ENCODE measurements at places on chromosomes 4 and X.

DNA sequence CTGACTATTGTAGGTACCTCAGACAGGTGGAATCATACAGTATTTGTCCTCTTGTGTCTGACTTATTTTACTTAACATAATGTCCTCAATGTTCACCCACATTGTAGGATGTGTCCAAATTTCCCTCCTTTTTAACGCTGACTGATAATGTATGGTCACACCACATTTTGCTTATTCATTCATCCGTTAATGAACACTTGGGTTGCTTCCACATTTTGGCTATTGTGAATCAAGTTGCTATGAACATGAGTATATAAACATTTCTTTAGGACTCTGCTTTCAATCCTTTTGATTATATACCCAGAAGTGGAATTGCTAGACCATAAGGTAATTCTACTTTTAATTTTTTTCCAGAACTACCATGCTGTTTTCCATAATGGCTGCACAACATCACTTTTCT is 87.0 kb upstream of the NDP start:
- no peak for DNase-seq

DNA sequence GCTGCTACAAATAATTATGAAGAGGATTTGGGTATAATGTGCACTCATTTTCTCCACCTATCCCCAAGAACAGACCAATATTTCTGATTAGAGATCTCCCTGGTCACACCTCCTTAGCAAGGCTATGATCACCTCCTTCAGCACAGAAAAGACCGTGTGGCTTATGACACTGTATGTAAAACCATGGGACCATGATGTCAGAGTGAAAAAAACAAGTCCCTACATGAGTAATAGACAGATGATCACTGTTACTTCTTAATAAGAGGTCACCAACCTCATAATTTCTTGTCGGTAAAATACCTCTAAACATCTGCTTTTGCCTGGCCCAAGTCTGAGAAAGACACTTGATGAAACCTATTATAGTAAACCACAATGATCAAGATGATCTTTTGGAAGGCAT is 330.6 kb upstream of the F9 start:
- no peak for DNase-seq

DNA sequence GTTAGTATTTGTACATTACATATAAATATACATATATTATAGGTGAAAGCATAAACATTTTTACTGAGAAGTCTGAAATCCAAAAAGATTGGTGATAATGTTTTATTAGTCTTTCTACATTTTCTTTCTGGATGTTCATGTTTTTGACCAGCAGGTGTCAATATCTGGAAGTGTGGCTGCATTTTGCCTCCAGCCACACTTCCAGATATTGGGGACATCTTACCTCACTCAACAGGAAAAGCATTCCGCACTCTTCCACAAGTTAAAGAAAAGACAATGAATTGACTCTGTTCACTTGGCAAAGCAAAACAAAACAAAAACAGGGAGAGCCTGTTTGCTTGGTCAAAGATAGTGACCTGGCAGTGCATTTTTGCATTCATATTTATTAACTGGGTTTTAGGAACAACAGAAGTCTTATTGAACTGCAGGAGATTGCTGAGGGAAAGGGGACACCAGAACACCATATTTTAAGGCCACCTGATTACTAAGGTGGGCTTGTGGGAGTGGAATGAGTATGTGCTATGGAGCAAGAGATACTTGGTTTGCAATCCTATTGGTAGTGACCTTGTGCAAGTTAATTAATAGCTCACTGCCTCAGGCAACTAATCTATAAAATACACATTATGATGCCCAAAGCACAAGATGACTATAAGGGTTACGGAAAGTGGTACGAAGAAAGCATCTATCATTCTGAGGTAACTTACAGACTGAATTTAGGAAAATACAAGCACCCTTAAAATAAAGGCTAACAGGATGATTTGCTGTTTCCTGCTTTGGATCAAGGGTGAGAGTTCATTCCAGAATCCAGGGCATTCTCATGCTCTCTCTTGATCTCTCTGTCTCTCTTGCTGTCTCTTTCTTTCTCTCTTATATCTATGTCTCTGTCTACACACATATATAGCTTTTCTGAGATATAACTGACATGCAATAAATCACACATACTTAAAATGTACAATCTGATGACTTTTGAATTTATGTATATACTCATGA is 389.9 kb upstream of the EMCN start:
- no peak for DNase-seq

GRCh38 chr4:121642292-121642691 is 54.5 kb downstream of the ANXA5 start:
- DNase-seq: no peak

- no peak for DNase-seq
Measured at GRCh38 chr4:76752861-76753501, 145.0 kb downstream of the SOWAHB start.

DNA sequence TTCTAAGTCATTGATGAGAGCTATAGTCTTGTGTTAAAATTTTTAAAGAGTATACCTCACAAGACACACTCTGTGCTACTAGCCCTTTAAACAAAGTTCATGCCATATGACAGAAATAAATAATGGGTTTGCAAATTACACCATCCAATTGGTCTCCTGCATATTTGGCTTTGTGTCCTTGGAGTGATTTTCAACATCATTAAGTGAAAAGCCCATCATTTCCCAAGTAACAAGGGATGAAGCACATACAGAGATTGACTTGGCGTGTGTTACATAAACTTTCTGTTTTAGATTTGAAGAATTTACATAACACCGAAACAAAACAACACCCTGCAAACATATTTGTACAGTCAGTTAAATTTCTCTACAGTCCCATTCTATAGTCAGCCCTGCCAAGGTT is 216.9 kb upstream of the NEIL3 start:
- no peak for DNase-seq

DNA sequence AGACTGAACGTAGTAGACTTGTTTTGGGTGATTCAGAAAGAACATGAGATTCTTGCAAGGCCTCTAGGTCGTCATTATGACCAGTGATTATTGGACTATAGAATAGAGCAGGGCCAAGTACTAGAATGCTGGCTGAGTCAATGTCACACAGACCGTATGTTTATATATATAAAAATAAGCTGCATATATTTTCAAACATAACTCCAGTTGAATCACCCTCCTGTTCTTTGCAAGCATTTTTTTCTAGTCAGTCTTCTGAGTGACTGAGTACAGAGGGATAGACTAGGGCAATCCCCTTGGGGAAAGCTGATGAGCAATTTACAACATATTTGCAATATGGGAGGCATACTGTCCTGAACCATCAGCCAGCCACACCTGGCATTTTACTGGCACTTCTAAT is 48.4 kb upstream of the PRPS1 start:
- DNase-seq: no peak

Data from esophagus squamous epithelium (tissue), 5 donors.